Stimulated activated CD8-positive, alpha-beta memory T cell treated with anti-CD3 and anti-CD28 coated beads, Interleukin-7, amount 100 ng/mL, for 4 hours (primary cell): ENCODE measurements at places on chromosomes 3 and 15.

DNA sequence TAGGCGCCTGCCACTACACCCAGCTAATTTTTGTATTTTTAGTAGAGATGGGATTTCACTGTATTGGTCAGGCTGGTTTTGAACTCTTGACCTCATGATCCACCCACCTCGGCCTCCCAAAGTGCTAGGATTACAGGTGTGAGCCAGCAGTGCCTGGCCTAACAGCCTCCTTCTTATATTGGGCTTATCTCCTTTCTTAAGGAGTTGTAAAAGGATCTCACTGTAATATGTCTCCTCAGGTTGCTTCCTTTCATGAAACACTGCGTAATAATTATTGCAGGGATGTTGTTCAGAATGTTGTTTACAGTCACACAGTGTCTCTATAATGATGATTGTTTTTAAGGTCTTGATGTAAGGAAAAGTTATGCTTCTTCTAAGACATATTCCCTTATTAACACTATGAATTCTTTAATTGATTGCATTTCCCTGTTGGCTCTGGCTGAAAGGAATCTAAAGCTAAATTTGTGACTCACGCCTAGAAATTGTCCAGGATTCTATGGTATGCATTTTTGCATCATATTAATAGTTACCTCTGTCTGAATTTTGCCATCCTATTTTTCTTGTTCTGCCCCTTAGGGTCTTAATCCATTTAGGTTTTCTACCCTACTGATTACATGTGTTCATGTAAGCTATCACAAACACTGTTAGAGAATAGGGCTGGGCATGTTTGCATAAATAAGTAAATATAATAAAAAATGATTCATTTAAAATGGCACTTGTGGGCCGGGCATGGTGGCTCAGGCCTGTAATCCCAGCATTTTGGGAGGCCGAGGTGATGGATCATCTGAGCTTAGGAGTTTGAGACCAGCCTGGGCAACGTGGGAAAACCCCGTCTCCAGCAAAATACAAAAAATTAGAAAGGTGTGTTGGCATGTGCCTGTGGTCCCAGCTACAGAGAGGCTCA is 24.5 kb upstream of the RNF111 start:
- DNase-seq: no peak

- DNase-seq: peak; percentile 69
Measured at GRCh38 chr15:74375303-74375693, 7.9 kb upstream of the CYP11A1 start.

DNA sequence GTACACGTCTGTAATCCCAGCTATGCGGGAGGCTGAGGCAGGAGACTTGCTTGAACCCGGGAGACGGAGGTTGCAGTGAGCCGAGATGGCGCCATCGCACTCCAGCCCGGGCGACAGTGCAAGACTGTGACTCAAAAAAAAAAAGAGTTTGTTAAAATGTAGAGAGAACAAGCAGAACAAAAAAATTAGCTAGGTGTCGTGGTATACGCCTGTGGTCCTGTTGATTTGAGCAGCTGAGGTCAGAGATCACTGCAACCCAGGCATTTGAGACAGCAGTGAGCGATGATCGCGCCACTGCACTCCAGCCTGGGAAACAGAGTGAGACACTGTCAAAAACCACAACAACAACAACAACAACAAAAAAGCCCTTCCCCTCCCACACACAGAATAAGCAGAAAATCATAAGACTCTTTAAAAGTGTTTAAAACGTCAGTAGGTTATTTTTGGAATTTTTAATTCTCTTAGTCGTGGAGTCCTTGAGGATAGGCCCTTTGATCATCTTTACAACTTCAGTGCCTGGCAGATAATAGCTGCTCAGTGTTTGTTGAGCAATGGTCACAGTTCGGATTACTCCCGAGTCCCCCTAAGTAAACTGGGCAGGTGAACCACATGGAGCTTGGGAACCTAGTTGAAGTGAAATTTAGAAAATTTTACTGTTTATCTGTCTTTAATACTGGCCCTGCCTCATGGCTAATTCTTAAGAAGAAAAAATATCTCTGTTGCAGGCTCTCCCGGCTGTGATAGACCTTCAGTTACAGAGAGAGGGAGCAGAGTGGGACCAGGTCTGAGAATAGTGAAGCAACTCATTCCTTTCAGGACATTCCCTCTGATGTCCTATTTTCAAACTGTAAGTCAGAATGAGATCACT is 6.2 kb downstream of the NIPA2 start:
- DNase-seq: no peak

DNA sequence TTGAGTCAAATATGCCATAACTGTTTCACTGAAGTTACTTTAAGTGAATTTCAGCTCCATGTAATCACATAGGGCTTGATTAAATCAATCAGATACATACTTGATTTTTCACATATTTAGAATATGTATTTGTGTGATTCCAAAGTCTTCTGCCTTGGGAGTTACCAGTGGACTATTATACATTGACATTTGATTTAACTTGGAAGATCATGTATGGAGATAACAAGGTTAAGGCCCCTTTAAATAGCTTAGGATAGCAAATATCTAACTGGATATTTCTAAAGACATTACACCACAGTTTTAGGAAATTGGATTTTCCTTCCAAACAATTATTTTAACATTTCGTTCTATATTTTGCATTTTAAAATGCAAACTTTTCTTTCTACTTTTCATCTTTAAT is 405.0 kb downstream of the RAP2B start:
- no peak for DNase-seq

DNA sequence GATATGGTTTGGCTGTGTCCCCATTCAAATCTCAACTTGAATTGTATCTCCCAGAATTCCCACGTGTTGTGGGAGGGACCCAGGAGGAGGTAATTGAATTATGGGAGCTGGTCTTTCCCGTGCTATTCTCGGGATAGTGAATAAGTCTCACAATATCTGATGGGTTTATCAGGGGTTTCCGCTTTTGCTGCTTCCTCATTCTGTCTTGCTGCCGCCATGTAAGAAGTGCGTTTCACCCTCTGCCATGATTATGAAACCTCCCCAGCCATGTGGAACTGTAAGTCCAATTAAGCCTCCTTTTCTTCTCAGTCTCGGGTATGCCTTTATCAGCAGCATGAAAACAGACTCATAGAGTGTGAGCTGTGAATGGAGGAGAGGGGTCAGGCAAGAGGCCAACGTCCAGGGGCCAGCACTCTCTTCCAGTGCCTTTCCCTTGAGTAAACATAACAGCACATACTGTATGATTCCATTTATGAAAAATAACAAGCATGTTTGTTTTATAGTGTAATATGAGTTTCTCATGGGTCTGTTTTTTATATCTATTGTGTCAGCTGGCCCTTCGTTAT is 16.3 kb upstream of the LCTL start:
- DNase-seq: no peak

GRCh38 chr3:95434491-95434890 is 1371.6 kb downstream of the NSUN3 start:
- no peak for DNase-seq

- DNase-seq: no peak
Measured at GRCh38 chr3:49701388-49702077, 12.2 kb downstream of the RNF123 start.

GRCh38 chr15:39552556-39552955 is 28.3 kb upstream of the THBS1 start:
- no peak for DNase-seq

- DNase-seq: no peak
Measured at GRCh38 chr15:88378188-88378637, 89.0 kb downstream of the MRPL46 start.

- no peak for DNase-seq
Measured at GRCh38 chr15:33135355-33135781, 59.1 kb downstream of the FMN1 start.

- DNase-seq: no peak
Measured at GRCh38 chr15:101023501-101024072, 104.4 kb downstream of the LRRK1 start.

DNA sequence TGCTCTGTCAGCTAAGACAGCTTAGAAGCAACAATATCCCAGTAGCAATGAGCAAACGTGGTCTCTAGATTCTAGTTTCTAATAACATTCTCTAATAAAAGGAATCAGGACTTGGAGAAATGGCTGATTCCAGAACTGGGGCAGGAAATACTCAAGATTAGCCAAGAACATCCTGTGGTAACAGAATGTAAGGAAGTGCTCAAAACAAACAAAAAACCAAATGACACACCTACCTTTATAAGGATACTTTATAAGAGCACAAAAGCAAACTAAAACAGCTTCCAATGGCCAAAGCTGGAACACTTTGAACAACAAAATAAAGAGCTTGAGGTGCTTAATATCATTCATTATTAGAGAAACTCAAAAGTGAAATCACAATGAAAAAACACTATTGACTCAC is 33.1 kb upstream of the EIF5A2 start:
- no peak for DNase-seq

DNA sequence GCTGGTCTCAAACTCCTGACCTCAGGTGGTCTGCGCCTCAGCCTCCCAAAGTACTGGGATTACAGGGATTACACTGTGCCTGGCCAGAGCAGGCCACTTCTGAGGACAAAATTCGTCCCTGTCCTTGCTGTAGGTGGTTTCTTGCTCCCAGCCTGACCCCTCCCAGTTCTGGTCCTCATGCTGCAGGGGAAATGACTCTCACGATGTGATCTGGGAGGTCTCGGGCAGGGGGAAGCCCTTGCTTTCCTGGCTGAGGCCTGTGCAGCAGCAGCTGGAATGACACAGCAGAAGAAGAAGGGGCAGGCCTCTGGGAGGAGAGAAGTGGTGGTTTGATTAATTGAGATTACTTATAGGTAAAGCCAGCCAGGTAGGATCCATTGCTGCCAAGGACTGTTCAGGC is 39.3 kb downstream of the MEGF11 start:
- DNase-seq: no peak

DNA sequence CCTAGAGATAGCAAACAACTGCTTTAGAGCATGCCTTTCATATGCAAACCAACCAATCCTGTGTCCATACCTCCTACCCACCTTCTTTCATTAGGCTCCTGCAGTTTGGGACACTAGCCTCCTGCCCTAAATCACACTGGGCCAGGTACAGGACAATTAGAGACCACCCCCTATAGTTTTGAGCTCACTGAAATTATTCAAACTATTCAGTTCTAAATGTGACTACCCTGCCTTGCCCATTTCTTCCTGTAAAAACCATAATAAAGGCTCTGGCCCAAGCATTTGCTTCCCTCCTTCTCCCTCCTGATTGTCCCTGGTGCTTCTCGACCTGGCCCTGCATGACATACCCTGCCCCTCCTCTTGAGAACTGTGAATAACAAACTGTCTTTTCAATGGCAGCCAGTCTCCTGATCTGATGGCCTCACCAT is 31.4 kb upstream of the LRIG1 start:
- no peak for DNase-seq

GRCh38 chr3:20380295-20380694 is 194.3 kb upstream of the SGO1 start:
- DNase-seq: no peak

GRCh38 chr3:12143949-12144504 is 14.7 kb downstream of the TIMP4 start:
- DNase-seq: no peak

- DNase-seq: no peak
Measured at GRCh38 chr3:65619451-65619881, 419.3 kb downstream of the MAGI1 start.

GRCh38 chr3:126926684-126927400 is 56.1 kb upstream of the PLXNA1 start:
- DNase-seq: no peak

GRCh38 chr15:46317029-46317428 is 682.2 kb downstream of the SQOR start:
- no peak for DNase-seq

DNA sequence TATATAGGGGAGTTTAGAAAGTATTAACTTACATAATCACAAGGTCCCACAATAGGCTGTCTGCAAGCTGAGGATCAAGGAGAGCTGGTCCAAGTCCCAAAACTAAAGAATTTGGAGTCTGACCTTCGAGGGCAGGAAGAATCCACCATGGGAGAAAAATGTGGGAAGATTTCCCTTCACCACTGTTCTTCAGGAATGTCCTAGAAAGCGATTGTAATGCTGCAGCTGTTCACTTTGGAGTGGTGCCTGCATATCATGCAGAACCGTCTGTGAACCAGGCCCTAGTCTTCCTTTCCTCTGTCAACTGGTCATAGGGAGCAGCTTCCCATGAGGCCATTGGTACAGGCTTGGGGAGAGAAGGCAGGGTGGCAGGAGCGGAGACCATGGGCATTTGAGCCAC is 497.9 kb upstream of the ARPP21 start:
- no peak for DNase-seq

DNA sequence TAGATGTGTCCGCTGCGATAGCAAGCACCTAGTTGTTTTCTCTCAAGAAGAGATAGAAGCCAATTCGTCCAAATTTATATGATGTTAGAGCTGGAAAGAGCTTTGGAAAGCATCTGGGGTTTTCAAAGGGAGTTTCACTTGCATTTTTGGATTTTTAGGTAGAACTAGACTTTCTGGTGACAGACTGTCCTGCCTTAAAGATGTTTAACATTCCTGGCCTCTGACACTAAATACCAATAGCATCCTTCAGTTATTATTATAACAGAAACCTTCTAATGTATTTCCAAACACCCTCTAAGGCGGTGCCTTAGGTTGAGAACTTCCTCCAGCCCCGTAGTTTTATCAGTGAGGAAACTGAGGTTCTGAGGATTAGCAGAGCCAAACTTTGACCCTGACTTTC is 305.3 kb downstream of the SATB1 start:
- DNase-seq: no peak

DNA sequence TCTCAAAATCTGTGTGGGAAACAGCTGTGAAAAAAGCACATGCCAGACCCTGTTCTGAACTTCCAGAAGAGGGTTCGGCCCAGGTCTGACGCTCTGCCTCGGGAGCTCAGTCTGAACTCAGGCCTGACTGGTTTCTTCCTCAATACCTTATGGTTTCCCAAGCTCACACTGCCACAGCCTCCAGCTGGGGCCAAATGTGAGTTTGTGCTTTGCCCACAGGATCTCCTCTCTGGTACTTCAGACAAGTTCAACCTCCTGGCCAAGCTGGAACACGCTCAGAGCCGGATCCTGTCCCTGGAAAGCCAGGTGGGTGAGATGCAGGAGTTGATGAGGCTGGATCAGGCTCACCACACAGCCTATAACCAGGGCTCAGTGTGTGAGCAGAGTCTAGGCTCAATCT is 33.8 kb downstream of the CYP11A1 start:
- DNase-seq: no peak

GRCh38 chr3:44477312-44478030 is at the start of gene ZNF445:
Gene ZNF445, minus strand, starts transcription at chr3:44477670. Its CDS starts 22,121 bp downstream, at chr3:44455549.
- peak; percentile 68 for DNase-seq

GRCh38 chr3:61901986-61902385 is 340.6 kb downstream of the PTPRG start:
- DNase-seq: no peak

DNA sequence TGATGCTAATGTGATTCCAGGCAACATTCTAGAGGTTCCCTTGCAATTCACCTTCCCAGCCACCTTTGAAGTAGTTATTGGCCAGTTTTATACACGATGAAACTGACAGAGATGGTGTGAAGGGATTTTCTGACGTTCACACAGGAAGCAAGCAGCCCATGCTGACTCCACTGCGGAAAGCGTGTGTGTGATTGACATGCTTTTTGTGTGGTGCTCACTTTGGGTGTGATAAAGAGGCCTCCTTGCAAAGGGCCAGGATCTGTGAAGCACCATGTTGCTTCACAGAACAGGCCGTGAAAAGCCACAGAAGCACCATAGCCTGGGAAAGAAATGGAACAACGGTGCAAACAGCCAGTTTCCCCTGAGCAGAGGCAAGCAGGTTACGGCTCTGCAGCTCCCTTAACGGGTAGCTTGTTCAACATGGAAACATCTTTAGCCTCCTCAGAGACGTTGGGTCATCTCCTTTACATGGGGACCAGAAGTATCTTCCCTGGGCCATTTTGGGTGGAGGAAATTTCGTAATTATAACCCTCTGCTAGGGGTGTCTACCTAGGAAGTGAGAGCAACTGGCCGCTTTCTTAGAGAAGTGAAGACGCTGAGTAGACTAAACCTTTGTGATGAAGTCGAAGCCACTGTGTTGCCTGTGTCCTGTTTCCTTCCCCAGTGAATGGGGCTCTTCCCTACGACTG is 108.5 kb downstream of the APBA2 start:
- peak; percentile 40 for DNase-seq
